Foreskin keratinocyte (primary cell): ENCODE measurements at places on chromosomes 7 and 10. TPM values are rescaled to one million over a fixed set of nuclear protein-coding genes. Genes with fewer than 3 reads are reported as not detected.

The AKR1C8 gene
- polyA plus RNA-seq, result not detected in 2 replicates

DNA sequence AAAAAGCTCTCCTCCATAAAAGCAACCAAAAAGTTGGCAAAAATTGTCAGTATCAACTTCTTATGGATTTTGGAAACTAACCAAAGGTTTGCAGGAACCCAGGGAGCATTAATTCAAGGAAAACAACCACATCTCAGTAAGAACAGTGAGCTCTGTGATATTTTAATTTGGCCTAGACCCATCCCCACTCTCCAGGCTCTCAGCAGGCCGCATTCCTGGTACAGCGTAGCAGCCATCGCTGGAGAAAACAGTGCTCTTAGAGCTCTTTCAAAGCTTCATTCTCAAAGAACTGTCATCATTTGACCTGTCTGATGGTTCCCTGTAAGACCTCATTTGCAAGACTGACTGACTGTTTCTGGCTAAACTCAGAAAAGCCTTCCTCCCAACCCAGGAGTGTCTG is 81.9 kb downstream of the NUDCD3 start:
- no peak for DNase-seq

The CPA1 gene
- not detected in 2 replicates for polyA plus RNA-seq

DNA sequence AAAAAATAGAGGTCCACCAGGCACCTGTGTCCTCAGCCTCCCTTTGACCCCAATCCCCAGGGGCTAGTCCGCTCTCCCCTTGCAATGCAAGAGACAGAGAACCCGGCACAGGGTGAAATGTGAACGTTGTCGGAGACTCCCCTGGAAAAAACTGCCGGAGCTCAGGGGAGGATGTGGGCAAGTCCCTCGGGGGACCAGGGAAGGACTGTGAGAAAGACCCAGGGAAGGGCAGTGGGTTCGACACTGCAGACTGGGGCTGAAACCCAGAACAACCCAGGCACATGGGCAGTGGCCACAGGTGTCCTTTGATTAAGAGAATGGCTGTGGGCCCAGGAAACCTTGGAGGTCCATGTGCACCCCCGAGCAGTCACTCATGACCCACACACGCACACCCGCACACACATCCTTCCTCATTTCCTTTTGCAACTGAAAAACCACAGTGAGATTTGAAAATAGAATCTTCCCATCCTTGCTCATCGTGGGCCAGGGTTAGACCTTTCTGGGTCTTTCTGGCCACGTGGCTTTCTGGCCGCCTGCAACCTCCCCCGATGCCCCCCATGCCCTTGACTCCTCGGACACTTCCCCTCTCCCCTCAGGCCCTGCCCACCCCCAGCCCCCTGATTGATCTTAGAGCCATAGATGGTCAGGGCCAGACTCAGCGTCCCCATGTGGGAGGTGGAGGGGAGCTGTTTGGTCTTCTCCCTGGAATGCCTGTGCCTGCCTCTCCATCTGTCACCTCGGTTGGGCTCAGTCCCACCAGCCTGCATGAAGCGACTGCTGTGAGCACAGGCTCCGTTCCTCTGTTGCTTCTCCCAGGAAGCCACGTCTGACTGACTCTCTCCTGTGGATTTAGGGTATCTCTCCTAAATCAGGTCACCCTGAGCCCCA is 7.9 kb downstream of the LAT2 start:
- no peak for DNase-seq

DNA sequence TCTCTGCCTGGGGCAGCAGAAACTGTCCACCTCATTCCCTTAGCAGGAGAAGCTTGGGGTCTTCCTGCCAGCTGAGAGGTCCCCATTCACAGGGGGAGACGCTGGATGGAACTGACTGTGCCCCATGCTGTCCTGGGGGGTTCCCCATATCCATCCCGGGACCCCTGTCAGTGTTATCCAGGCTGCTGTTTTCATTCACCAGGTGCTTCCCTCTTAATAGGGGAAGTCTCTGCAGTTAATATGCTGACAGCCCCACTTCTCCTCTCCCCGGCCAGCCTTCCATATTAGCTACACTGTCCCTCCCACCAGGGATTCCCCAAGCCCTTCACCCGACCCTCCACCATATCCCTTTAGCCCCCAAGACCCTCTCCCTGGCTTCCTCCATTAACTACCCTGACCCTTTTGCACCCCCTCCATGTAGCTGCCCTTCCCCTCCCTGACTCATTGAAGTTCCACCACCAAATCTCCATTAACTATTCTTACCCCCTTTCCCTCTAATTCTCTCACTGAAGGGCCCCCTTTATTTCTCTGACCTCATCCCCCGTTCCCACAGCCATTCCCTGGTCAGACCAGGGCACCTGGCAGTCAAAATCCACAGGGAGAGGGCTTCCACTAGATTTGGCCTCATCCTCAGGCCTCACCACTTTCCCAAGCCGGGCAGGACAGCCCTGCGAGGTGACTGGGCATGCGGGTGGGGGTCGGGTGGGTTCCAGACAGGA is 92.0 kb upstream of the PAX2 start:
- no peak for DNase-seq

DNA sequence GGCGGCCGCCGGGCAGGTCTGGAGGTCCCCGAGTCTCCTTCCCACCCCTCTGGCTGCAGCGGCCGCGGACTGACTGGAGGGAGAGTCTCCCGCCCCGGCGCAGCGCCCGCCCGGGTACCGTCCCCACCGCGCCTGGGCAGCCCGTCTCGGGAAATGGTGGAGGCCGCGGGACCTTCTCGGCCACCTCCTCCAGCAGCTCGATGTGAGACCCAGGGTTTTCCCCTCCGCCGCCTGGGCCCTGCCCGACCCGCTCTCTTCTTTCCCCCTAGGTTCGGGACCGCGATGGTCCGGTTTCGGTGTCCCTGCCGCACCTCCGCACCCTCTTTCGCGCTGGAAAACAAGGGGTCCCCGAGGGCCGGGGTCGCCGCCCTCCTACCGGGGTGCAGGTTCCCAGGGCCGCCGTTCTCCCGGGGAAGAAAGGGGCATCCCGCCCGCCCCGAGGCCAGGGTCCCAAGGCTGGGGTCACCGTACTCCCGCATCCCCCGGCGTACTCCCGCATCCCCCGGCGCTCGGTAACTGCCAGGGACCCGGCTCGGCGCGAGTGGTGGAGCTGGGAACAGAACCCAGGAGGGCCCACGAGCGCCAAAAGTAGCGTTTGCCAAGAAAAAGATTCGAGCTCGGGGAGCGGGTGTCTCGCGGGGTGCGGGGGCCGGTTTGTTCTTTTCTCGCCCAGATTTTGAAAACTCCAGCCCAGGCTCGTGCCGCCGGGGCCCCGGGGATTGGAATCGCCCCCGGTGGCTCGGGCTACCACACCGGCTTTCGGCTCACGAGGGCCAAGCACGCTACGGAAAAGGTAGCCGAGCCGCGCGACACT is 3.4 kb downstream of the TNRC18 start:
- DNase-seq, result no peak

The NRAP gene
- polyA plus RNA-seq, result not detected in 2 replicates
